ENCODE measurements at places on chromosomes 13 and 19.

DNA sequence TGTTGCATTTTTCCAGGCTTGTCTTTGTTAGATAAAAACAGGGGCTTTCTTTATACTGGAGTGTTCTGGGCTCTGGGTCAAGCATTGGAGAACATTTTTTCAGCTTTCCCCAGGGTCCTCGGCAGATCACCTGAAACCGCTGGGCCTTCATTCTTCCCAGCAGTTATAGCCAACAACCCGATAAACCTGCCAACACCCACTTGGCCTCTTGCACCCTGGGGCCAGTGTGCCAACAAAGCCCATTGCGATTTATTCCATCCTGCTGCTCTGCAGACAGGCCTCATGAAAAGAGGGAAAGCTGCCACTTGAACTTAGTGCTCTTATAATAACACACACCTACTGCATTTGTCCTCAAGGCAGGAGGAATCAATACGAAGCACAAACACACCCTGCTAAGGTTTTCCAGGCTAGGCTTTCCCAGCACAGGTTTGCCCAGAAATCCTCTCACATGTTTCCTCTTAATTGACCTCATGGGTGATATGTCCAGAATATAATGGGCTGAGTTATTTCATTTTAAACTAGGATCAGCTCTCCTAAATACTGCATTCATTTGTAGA, 669.3 kb downstream of the LIG4 start:
- no peak for DNase-seq

GRCh38 chr13:61170856-61171255, 244.8 kb downstream of the PCDH20 start:
- no peak for DNase-seq

- DNase-seq, result no peak
These were observed 6.7 kb downstream of the VWA8 start for GRCh38 chr13:41954226-41954625.

- no peak for DNase-seq
These were observed 12.0 kb upstream of the SLC7A1 start for GRCh38 chr13:29607465-29607864.

GRCh38 chr13:77767413-77767812, 69.9 kb downstream of the SLAIN1 start:
- DNase-seq, result no peak

GRCh38 chr19:40739030-40739839, 11.0 kb downstream of the ACTMAP start:
- DNase-seq, result no peak

- DNase-seq, result peak; percentile 45
These were observed 11.1 kb upstream of the SHISA2 start for GRCh38 chr13:26062853-26063444.

- DNase-seq, result no peak
These were observed 401.2 kb downstream of the IRS2 start for GRCh38 chr13:109385242-109385560.

DNA sequence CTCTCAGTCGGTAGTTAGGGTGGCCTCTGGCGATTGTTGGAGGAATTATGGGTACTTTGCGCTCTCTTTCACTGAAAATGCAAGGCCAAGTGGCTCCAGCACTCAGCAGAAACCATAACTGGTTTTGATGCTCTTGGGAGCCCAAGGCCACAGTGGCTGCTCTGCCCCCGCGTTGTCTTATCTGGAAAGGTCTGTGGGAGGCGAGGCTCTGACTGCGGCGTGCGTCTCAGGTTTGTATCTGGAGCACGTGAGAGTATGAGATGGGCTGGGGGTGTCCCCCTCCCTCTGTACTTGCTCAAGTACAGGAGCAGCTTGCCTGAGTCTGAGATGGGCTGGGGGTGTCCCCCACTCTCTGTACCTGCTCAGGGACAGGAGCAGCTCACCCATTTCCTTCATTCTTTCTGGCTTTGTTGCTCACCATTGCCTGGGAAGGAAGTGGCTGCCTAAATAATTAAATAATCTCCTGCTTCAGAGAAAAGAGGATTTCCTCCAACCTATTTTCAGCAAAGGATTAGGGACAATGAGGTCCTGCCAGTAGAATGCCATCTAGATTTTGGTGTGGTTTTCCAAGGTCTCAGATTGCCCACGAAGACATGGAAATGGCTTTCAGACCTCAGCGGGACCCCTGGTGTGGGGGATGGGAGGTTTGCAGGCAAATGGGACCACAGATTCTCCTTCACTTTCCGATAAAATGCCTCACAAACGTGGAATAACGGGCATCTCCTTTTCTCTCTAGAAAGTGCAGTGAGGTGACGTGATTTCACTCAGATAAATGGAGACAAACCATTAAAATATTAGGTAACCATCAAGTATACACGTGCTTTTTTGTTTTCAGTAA, 14.7 kb downstream of the ATP11A start:
- DNase-seq, result no peak

DNA sequence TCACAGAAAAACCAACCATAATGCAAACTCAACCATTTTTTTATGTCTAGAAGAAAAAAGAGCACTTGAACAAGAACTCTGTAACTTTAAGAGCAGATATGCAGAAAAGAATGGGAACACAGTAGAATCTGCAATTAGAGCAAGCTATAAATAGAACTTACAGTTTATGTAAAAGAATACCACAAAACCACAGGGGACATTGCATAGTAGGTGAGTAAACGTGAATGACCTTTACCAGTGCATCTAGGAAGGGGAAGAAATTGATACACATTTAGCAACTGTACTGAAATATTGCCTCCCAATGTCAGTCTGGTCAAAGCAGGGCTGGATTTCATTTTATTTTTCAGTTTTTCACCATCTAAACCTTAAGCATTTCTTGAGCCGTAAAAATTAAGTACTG, 242.2 kb upstream of the EDNRB start:
- peak; percentile 66 for DNase-seq

DNA sequence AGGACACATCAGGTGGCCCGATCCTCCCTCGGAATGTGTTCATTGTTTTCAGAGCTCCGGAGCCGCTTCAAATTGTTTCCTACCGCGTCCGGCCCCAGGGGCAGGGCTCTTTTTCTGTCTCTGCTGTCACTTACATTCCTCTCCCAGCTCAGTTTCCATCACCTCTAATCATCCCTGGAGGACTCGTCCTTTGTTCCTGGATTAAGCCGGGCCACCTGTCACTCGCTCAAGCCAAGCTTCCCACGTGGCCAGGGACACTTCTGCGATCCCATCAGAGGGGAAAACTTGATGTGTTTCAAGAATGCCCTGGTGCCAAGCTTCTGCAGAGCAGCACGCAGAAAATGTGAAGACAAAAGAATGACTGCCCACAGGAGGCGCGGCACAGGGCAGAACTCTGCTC, 13.5 kb downstream of the IL17D start:
- no peak for DNase-seq

GRCh38 chr19:40363069-40363468, 14.6 kb downstream of the PLD3 start:
- DNase-seq, result no peak

DNA sequence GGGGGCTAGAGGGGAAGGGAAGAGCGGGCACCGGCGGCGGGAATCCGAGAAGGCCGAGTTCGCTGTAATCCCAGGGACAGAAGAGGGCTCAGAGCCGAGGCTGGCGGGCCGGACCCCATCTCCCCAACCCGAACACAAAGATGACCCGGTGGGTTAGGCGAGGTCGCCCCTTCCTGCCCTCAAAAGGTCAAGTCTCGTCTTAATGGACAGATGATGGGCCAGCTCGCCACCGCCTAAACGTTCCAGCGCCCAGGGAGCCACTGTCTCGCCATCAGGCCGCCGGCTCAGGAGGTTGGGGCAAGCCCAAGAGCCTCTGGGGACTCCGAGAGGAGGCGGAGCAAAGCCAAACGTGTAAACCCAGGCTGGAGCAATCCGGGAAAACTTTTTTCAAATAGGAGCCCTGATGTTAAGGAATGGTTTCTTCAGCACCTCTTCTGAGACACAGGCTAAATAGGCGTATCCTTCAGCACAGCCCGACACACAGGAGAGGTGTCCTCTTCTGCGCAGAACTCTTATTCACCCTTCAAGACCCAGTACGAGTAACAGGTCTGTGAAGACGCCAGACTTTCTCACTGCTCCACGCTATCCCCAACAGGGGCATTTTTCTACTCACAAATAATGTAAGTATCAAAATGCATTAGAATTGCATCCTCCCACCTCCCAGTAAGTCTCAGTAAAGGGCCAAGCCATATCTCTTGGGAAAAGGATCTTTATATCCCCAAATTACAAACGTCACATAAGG, 6.3 kb upstream of the POU4F1 start:
- DNase-seq, result no peak

- DNase-seq, result no peak
These were observed 13.5 kb downstream of the CRYL1 start for GRCh38 chr13:20512042-20512683.
